Smooth muscle cell of the umbilical artery (primary cell): ENCODE measurements at places on chromosomes 4 and X. TPM values are rescaled to one million over a fixed set of nuclear protein-coding genes. Genes with fewer than 3 reads are reported as not detected.

Gene CASK
- total RNA-seq: 94.3 and 116 TPM in 2 replicates

Gene SERTM2
- 0.05 and 1.5 TPM in 2 replicates for total RNA-seq

Gene MAGEA10
- not detected in 2 replicates for total RNA-seq

Gene FAM149A
- 0.89 and 1.7 TPM in 2 replicates for total RNA-seq

Gene LETM1
- 68.0 and 86.5 TPM in 2 replicates for total RNA-seq

Gene CXorf49
- total RNA-seq: not detected in 2 replicates

Gene PLAC1
- total RNA-seq: 1.2 and 2.1 TPM in 2 replicates

Gene GRIA2
- not detected in 2 replicates for total RNA-seq

Gene KIAA1210
- not detected in 2 replicates for total RNA-seq

Gene YTHDC1
- 23.2 and 38.3 TPM in 2 replicates for total RNA-seq

Gene AMBN
- not detected in 2 replicates for total RNA-seq

Gene PLS3
- total RNA-seq: 504 and 520 TPM in 2 replicates

Gene F11
- total RNA-seq: not detected in 2 replicates
